CD4-positive, alpha-beta T cell treated with Interleukin-4 for 1 hour (primary cell): ENCODE measurements at places on chromosomes 11 and 22.
A peak's percentile ranks its signal among the peaks of the same experiment; 100 is the strongest.

DNA sequence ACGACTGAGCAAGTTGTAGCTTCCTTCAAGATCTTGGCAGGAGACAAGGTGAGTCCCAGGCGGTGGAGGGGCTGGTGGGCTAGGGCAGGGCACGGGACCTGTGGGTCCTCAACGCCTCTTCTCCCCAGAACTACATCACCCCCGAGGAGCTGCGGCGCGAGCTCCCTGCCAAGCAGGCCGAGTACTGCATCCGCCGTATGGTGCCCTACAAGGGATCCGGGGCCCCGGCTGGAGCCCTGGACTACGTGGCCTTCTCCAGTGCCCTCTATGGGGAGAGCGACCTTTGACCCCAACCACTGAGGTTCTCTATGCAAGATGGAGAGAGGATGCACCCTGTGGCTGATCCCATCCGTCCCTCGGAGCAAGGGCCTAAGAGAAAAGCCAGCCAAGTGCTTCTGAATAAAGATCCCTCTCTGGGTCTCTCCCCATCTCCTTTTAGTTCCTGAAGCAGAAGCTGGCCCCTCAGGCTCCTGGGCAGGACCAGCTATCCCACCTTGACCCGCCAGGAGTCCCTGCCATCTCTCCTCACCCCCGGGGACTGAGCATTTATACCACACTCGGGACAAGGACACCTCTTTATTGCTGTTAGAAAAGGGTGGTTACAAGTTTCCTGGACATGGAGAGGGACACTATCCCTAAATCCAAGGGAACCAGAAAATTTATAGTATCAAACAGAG lies 5.4 kb downstream of the CTSF start:
- DNase-seq = no peak

DNA sequence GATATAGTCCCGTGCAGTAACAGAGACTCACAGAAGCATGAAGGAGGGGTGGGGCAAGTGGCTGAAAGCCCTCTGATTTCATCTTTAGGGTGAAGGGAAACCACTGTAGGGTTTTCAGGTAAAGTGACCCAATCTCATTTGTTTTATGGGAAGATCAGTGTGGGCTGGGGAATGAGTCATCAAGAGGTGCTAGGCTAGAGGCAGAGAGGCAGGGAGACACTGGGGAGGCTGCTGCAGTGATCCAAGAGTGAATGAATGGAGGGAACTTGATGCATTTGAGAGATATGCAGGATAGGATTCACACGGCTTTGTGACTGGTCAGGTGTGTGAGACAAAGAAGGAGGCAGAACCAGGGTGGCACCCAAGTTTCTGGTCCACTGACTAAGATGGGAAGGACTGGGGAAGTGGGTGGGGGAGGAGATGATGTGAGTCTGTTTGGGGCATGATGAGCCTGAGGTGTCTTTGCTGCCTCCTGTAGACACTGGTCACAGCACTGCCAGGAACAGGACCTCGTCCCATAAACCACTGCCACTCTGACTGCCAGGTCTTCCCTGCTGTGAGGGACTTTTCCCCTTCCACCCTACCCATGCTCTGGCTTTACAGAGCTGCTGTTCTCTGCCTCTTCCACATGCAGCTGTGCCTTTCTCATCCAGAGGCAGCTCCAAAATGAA lies 239.0 kb downstream of the TENM4 start:
- DNase-seq = no peak

GRCh38 chr11:77752516-77752915 lies 68.0 kb downstream of the RSF1 start:
- DNase-seq = no peak

DNA sequence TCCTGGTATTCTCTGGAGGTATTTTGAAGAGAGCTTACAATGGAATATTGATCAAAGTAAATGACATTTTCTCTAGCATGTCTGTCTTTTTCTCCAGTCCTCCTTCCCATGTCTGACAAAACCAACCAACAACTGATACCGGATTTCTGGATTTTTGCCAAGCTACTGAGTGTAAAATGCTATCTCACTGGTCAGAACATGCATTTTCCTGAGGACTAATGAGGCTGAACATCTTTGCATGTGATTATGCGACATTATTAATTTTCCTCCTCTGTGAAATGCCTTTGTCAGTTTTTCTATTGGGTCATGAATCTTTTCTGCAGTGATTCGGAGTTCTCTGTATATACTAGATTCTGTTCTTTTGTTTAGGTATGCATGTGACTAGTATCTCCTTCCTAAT lies 51.4 kb downstream of the CDON start:
- no peak for DNase-seq

DNA sequence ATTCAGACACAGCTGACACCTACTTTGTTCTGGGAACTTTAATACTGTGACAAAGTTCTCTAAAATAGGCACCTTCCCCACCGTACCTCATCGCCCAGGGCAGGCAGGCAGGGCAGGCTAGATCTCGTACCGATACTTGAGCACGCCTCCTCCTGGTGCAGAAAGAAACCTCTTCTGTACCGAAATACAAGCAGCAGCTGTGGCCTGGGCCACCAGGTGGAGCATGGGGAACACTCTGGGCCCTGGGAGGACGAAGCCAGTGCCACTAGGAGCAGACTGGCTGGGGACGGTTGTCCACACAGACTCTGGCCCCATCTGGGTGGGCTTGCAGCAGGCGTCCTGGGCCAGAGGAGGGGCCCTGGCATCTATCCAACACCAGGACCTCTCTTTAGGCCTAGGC lies 12.8 kb downstream of the PMM1 start:
- peak; percentile 36 for DNase-seq
